HEK293T (cell line): ENCODE measurements at places on chromosomes 7 and 10.

DNA sequence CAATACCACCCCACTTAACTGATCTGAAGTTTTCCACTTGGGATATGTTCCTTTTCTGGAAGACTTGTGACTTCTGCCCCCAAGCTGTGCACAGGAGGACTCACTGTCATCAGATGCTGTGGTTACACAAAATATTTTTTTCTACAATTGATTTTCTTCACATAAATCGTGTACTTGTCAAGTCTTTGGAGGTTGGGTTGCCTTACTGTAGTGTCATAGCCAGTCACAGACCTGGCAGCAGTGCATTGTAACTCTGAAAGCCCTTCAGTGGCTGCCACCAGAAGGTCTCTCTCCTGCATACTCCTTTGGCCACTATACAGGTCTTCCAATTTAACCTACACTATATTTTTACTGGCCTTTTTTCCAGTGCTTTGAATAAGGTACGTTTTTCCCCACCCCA, 73.2 kb downstream of the SDK1 start:
- no peak for DNase-seq

GRCh38 chr7:37342688-37343471, 105.8 kb downstream of the ELMO1 start:
- DNase-seq, result no peak

DNA sequence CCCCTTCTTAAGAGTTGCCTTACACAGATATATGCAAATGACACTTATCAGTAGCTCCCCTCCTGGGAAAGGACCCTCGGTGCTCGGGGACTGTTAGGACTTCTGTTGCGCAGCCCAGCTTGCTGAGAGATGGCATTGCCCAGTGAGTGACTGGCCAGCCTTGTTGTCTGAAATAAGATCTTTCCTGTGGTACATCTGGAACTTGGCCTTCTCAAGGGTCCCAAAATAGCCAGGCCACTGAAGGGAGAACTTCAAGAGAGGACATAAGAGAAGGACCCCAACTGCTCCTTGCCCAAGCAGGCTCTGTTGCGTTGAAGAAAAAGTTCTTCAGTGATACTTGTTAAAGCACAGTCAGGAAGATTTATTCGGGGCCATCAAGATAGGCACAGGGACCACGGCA, 17.3 kb downstream of the BAG3 start:
- no peak for DNase-seq

DNA sequence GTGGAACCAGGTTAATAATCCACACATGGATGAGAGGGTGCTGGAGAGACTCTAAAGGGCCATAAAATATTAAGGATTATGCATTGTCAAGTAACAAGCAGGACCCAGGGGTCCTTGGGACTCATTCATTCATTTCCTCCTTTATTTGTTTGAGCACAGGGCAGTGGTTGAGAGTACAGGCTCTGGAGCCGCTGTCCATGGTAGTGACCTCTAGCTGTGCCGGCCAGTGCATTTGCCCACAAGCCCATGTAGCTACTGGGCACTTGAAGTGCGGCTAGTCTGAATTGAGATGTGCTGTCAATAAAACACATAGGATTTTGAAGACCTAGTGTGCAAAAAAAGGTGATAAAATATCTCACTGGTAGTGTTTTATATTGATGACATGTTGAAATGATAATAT, 137.6 kb downstream of the C10orf105 start:
- DNase-seq, result no peak

GRCh38 chr7:47150497-47151260, 431.2 kb downstream of the TNS3 start:
- no peak for DNase-seq

DNA sequence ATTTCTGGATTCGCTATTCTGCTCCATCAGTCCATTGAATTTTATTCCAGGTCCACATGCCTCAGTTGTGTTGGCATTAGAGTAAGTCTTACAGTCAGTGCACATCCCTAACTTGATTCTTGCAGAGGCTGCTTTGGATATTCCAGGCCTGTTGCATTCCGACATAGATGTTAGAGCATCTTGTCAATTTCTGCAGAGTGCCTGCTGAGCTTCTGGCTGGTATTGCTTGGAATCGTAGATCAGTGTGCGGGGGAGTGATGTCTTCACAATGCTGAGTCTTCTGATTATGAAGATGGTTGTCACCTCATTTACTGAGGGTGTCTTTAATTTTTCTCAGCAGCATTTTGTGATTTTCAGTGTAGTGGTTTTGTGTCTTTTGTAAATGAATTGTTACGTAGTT, 45.2 kb downstream of the INPP5A start:
- no peak for DNase-seq

DNA sequence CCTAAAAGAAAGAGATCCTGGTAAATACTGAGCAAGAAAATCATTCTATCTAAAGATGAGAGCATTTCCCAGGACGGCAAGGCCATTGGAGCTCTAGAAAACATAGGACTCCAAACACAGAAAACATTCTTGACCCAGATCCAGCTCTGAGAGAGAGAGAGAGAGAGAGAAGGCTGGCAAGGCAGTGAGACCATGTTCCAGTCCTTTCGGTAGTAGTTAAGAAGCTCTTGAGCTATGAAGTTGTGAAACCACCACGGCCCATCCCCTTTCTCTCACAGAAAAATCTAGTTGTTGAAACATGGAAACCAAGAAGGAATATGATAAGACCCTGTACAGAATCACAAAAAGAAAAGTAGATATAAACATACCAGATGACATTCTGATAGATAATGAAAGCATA, 212.4 kb upstream of the NPSR1 start:
- no peak for DNase-seq

GRCh38 chr7:43533801-43534479, 49.0 kb upstream of the STK17A start:
- no peak for DNase-seq

DNA sequence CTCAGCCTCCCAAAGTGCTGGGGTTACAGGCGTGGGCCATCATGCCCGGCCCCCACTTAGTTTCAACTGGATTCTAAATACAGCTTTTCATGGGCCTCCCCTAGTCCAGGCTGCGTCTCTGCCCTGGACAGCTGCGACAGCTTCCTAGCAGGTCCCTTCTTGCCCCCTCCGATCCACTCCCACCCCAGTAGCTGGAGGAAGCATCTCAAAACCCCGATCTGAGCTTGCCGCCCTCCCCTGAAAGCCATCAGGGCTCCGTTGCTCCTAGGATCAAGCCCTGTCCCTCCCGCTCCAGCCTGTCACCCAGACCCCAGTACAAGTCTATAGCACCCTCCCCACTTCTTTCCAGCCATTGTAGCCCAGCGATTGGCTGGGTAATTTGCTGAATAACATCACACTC, 64.5 kb downstream of the VWA2 start:
- DNase-seq, result no peak
